ENCODE measurements at places on chromosomes 2 and 18.
A peak's percentile ranks its signal among the peaks of the same experiment; 100 is the strongest.

DNA sequence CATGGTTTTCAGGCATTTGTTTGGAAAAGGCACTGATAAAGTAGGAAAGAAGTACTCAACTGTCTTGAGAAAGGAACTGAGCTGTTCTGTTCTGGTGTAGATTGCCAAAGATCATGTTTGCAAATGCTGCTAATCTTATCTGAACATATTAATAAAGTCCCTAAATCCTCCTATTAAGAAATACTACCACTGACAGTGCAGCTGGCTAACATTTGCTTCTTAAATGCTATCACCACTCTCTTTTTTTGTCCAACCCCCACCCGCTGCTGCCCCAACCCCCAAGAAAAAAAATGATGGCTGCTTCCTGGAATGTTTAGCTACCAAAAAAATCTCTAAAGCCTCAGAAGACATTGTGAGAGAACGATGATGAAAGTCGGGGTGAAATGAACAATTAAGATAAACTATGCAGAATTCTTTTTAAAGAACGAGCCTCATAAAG is 130.7 kb downstream of the CCBE1 start:
- no peak for DNase-seq

DNA sequence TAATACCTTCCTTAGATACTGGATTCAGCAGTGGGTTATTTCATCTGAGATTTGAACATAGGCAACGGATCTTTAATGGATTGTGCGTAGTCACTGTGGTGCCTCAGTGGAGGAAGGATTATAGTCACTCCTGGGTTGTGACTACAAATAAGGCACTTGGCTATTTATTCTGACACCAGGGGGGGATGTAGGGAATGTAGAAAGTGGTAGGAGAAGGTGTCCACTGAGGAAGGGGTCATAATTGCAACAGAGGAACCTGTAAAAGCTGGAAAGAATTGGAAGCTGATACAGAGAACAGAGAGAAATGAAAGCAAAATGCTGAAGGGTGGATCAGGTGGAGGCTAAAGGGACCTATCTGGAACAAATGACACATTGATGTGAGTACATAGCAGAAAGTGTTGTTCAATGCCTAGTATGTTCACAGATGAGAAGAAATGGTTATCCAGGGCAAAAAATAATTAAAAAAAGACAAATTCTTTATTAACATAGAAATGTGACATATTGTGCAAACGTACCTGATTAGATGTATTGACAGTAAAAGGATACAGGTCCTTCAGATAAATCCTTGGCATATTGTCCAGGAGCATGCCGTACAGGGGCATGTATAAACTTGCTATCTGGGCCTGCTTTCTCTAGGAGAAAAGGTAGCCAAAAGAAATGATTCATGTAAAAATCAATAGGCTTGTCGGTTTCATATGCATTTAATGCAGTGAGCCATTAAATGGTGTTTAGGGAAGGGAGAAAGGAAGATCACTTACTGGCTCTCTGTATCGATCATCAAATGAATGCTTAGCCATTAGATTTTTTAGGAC is 91.2 kb upstream of the CCDC195 start:
- DNase-seq, result no peak

DNA sequence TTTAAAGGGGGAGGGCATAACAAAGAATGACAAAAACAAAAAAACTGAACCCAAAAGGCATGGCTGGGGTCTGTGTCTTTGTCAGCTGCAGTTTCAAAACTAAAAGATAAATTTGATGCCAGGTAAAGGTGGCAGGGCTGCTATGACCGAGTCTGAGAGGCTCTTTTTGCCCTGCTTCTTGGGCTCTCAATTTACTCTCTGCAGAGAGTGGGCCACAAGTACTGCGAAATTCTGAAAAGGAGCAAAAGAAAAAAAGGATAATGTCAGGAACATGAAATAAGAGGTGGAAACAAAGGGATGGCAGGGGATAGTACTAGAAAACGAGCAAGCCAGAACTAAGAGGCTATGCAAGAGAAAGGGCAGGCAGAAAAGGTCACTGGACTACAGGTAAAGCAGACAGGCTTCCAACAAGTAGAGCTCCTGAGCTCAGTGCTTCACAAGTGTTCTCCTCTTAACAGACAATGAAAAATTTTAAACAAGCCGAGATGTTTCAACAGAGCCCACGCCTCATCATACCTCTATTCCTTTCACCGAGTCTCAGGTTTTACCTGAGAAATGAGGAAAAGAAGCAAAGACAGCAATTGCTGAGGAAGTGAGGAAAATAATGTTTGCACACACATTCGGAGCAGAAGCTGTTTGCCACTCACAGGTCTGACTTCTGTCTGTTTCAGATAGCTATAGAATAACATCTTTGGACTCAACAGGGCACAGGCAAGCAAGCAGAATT is 7.3 kb downstream of the IRS1 start:
- no peak for DNase-seq

- DNase-seq, result no peak
These were observed 7.7 kb downstream of the LPIN1 start for GRCh38 chr2:11753886-11754699.

GRCh38 chr2:190649035-190649797 is at the start of gene NAB1:
Gene NAB1 (plus strand): TSS chr2:190649083. CDS start chr2:190659177, 10,094 bp downstream.
- peak; percentile 50 for DNase-seq

- peak; percentile 49 for DNase-seq
These were observed 9.0 kb upstream of the DSEL start for GRCh38 chr18:67525328-67526099.

- no peak for DNase-seq
These were observed 405.5 kb upstream of the VWC2L start for GRCh38 chr2:214005337-214005736.

DNA sequence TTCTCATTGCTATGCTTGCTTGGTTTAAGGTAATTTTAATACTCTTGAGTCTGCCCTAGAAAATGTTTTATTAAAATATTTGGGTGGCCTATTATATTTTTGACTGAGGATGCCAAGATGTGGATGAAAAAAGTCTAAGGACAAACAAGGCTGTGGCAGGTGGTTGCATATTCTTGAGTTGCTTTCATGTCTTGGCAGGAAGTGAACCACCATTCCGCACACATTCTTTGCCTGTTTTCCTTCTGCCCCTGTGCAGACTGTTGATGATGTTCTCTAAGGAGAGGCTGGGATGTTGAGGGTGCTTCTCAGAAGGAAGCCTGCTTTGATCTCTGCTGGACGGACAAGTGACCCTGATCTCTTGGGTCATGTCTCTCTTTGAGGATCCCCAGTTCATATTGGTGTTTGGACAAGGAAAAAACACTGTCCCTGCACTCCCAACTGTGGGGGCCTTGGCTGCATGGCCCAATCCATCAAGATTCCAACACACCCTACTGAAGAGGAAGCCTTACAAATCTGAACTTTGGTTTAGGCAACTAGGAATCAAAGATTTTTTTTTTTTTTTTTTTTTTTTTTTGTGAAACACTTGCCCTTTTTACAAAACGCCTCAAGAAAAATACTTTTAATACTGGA is 45.0 kb upstream of the CD28 start:
- DNase-seq, result no peak

Data from body of pancreas (tissue), 4 donors.